ENCODE measurements at places on chromosomes 2 and 18.

GRCh38 chr2:40230707-40231432, 221.0 kb downstream of the SLC8A1 start:
- no peak for DNase-seq

DNA sequence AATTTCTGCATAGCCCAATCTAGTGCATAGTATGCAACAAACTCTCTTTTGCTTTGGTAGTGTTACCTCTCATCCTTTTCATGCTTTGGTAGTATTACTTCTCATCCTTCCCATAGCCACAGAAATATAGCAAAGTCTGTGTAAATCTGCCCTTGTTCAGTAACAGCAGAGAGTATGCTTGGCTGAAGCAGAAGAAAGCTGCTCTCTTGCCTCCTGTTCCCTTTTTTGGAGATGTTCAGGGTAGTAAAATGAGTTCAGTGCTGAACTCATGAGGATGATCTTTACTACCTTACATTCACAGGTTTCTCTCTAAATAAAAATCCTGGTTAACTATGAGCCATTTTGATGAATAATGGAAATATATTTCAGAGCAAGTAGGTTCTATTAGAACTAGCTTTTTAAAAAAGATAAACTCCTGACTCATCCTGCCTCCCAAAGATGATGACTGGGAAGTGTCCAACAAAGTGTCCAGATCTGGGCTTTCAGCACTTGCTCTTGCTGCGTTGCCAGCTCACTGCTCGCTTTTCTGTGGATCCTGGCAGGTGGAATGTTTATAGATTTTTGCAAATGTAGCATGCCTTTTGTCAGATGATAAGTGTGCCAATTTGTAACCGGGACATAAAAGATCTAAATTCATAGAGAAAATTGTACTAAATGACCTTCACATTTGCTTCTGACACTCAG, 29.4 kb upstream of the CHMP3 start:
- no peak for DNase-seq

- no peak for DNase-seq
These were observed 994.0 kb downstream of the TSN start for GRCh38 chr2:122749405-122749804.

DNA sequence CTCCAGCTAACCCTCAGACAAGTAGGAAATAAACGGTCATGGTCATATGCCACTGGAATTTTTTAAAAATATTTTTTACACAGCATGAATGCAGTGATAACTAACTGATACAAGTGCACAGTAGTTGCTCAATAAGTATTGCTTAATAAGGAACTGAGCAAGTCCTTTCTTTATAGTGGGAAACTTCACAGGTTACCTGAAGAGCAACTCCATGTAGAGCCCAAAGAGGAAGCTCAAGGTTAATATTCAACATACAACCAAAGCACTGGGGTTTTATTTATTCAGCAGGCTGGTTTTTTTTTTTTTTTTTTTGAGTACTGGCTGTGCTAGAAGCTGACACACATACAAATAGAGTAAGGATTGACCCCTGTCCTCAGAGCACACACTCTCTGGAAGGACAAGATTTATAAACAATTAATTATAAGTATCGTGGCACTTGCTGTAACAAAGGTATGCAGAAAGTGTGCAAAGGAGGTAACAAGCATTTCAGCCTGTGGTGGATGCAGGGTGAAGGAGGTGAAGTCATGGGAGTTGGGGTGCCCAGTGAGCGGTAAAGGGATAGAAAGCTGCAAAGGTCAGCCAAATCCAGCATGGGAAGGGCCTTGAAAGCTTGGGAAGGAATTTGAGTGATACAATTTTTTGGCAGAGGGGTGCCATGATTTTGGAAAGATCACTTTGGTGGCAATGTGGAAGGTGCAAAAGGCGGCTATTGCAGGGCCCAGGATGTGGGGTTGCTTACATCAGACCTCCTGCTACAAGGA, 52.7 kb downstream of the ATOH8 start:
- no peak for DNase-seq

DNA sequence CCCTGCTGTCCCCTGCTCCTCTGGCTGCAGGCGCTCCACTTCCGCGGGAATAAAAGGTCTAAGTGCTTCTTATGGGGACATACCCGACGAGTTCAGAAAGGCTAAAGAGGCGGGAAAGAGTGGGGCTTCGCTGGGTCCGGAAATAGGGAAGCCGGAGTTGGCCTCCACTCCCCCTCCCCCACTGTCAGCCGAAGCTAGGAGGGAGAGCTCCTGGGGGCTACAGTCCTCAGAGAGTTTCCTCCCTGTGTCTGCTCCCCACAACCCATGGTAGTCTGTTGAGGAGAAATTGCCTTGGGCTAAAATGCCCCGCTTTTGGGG, 7.2 kb downstream of the GAD1 start:
- DNase-seq = no peak

Data from T-helper 2 cell treated with Interferon-gamma antibody and Interleukin-4, amounts not matched to agents 5 μg/mL and 100 μg/mL, for 36 hours (primary cell).